ENCODE measurements at places on chromosomes 1 and 21. TPM values are rescaled to one million over a fixed set of nuclear protein-coding genes. Genes with fewer than 3 reads are reported as not detected.

RPTN gene
- total RNA-seq = not detected

AVPR1B gene
- not detected for total RNA-seq

RXRG gene
- not detected for total RNA-seq

DRAXIN gene
- 0.08 TPM for total RNA-seq

ZNF683 gene
- 0.27 TPM for total RNA-seq

TMEM82 gene
- total RNA-seq = not detected

GBP5 gene
- 187 TPM for total RNA-seq

PTGFRN gene
- total RNA-seq = 9.4 TPM

LMO4 gene
- 29.7 TPM for total RNA-seq

MPL gene
- not detected for total RNA-seq

MCOLN2 gene
- total RNA-seq = 20.0 TPM

CFAP45 gene
- 0.78 TPM for total RNA-seq

KLF17 gene
- total RNA-seq = not detected

DNA sequence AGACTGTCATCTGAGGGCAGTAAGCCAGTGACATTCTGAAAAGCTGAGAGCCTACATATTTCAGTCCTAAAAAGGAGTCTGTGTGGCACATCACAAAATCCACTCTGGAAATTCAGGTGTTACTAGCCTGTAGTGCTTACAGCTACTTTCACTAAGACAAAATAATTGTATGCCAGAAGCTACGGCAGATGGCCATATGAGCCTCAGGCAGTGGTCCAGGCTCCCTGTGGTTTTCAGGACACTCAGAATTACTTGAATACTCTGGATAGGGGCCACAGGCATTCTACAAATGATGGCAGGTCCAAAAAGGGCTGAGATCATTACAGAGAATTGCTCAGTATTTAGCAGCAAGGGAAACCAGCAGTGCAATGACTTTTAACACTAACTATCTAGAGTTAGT is 527.1 kb downstream of the MRPL39 start:
- H3K27me3 ChIP-seq = no peaks in the 10 kb centered on the region
- H3K27ac ChIP-seq = no peak overlapping the region
- no peak overlapping the region for H3K4me3 ChIP-seq
- no peak for DNase-seq

- H3K27ac ChIP-seq = no peak overlapping the region
- H3K4me1 ChIP-seq = peaks cover 12% of the 10 kb centered on the region
- no peak for DNase-seq
- H3K27me3 ChIP-seq = no peaks in the 10 kb centered on the region
Measured at GRCh38 chr1:36269408-36269838, 36.7 kb upstream of the SH3D21 start.

GRCh38 chr1:221439747-221440501 is 302.0 kb downstream of the DUSP10 start:
- DNase-seq = peak; percentile 50
- H3K27me3 ChIP-seq = peaks cover 23% of the 10 kb centered on the region
- H3K36me3 ChIP-seq = no peaks in the 10 kb centered on the region
- peak overlapping the region; percentile 34 for H3K4me3 ChIP-seq

DNA sequence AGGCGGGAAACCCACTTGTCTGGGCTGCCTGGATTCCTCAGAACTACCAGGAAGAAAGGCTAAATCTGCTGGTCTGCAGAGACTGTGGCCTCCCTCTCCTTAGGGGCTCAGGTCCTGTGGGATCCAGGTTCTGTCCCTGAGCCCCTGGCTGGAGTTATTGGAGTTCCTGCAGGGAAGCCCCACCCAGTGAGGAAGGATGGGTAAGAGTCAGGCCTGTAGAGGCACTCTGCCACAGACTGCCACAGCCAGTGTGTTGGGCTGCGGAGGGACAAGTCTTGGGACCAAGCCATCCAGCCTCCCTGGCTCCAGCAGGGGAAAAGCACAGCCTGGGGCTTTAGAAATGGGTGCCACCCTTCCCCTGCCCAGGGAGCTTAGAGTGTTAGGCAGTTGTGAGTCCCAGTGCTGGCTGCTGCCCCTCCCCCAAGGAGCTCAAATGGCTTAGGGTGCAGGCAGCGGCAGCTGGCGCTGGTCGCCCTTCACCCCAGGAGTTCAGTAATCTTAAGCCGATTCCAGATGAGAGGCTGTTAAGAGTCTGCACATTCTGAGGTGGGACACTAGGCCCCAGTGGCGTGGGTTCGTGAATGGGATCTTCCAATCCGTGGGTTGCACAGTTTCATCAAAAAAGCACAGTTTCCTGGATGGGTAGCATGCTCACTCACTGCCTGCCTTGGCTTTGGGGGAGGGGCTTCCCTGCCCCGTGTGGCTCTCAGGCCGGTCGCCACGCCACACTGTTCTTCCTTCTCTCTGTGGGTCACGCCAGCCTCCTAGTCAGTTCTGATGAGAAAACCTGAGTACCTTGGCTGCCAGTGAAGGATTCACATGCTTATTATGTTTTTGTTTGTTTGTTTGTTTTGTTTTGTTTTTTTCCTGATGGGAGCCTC is 57.6 kb upstream of the FMO3 start:
- no peak overlapping the region for H3K4me3 ChIP-seq
- DNase-seq = no peak
- H3K36me3 ChIP-seq = no peaks in the 10 kb centered on the region
- H3K4me1 ChIP-seq = no peaks in the 10 kb centered on the region

DNA sequence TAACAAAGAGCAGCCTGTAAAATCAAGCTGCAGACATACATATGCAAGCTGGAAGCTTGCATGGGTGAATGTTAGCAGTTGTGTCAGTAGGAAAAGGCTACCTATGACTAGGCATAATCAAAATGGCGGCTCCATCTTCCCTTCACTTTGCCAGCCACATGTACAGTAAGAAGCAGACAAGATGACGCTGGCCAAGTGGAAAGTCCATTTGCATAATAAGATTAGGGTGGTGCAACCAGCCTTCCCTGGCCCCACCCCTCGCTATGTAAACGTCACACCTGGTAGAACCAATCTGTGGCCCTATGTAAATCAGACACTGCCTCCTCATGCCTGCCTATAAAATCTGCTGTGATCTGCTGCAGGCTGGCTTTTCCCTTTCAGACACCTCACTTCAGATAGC is 171.9 kb upstream of the USP25 start:
- DNase-seq = no peak
- no peak overlapping the region for H3K27ac ChIP-seq
- H3K27me3 ChIP-seq = peaks cover 4% of the 10 kb centered on the region
- H3K4me3 ChIP-seq = no peak overlapping the region
- peaks cover 2% of the 10 kb centered on the region for H3K36me3 ChIP-seq
- peaks cover 18% of the 10 kb centered on the region for H3K4me1 ChIP-seq

DNA sequence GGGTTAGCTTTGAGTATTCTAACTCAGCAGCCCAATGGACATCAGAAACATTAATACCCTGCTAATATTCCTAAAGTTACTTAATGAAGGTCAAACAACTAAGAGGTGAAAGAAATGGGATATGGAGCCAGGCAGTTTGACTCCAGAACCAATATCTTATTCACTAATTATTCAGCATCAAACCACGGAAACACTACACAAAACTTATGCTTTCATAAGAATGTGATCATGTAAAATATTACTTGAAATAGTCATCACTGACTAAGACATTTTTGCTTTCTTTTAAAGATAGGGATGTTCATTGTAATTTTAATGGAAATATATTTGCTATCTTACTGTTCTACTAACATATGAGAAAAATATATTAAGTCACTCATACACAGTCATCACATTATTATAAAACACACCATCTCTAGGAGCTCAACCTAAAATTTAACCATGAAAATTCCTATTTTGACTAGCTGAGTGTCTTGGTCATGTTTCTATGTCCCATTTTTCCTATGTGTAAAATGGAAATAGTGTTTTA is 240.9 kb downstream of the KCTD3 start:
- no peak for DNase-seq

DNA sequence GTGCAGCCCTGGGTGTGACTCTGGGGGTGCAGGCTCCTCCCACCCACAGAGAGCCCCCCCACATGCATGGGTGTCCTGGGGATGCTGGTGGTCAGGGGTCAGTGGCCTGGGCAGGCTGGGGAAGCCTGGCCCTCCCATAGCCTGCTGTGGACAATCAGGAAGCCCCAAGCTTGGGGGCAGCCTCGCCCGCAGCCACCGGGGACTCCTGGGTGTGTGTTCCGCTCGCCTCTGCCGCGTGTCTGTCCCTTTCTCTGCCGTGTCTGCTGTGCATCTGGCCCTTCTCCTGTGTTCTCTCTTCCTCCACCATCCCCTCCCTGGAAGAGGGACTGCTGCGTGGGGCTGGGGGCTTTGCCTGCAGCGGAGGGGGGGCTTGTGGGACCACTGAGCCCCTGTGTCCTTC is 22.9 kb downstream of the AGRN start:
- no peak overlapping the region for H3K4me3 ChIP-seq
- H3K4me1 ChIP-seq = peaks cover 18% of the 10 kb centered on the region
- peaks cover 13% of the 10 kb centered on the region for H3K27me3 ChIP-seq
- no peak for DNase-seq
- peak overlapping the region; percentile 58 for H3K27ac ChIP-seq

- H3K27ac ChIP-seq = no peak overlapping the region
- H3K36me3 ChIP-seq = no peaks in the 10 kb centered on the region
- DNase-seq = no peak
- H3K4me1 ChIP-seq = no peaks in the 10 kb centered on the region
Measured at GRCh38 chr1:219713981-219714381, 101.1 kb upstream of the ZC3H11B start.

GRCh38 chr1:222233444-222234158 is 314.3 kb downstream of the HHIPL2 start:
- H3K4me1 ChIP-seq = no peaks in the 10 kb centered on the region
- H3K27ac ChIP-seq = no peak overlapping the region
- DNase-seq = no peak

GRCh38 chr1:181660621-181661020 is 177.3 kb downstream of the CACNA1E start:
- H3K4me1 ChIP-seq = no peaks in the 10 kb centered on the region
- no peak overlapping the region for H3K27ac ChIP-seq
- H3K4me3 ChIP-seq = no peak overlapping the region
- H3K27me3 ChIP-seq = peaks cover 20% of the 10 kb centered on the region
- no peak for DNase-seq

- peak overlapping the region; percentile 79 for H3K27ac ChIP-seq
- H3K27me3 ChIP-seq = no peaks in the 10 kb centered on the region
- DNase-seq = no peak
- H3K4me3 ChIP-seq = no peak overlapping the region
- H3K4me1 ChIP-seq = peaks cover 28% of the 10 kb centered on the region
Measured at GRCh38 chr1:205593967-205594366, 37.8 kb downstream of the ELK4 start.

DNA sequence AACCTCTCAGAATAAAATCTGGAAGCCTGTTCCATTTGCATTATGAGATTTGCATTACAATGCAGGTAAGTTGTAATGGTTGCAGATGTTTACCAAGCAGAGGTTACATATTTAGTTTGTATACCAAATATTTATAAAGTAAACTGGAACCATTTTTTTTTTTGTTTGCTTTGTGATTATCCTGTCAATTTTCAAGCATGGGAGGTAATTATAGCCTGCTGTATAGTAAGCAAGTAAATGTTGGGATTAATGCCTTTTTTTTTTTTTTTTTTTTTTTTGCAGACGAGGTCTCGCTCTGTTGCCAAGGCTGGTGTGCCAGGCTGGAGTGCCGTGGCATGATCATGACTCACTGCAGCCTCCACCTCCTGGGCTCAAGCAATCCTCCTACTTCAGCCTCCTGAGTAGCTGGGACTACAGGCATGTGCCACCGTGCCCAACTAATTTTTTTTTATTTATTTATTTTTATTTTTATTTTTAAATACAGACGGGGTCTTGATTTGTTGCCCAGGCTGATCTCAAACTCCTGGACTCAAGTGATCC is 21.0 kb downstream of the NFYC start:
- H3K36me3 ChIP-seq = peaks cover 27% of the 10 kb centered on the region
- H3K4me3 ChIP-seq = no peak overlapping the region
- H3K27me3 ChIP-seq = no peaks in the 10 kb centered on the region
- DNase-seq = no peak
- H3K4me1 ChIP-seq = peaks cover 57% of the 10 kb centered on the region
- H3K27ac ChIP-seq = no peak overlapping the region

DNA sequence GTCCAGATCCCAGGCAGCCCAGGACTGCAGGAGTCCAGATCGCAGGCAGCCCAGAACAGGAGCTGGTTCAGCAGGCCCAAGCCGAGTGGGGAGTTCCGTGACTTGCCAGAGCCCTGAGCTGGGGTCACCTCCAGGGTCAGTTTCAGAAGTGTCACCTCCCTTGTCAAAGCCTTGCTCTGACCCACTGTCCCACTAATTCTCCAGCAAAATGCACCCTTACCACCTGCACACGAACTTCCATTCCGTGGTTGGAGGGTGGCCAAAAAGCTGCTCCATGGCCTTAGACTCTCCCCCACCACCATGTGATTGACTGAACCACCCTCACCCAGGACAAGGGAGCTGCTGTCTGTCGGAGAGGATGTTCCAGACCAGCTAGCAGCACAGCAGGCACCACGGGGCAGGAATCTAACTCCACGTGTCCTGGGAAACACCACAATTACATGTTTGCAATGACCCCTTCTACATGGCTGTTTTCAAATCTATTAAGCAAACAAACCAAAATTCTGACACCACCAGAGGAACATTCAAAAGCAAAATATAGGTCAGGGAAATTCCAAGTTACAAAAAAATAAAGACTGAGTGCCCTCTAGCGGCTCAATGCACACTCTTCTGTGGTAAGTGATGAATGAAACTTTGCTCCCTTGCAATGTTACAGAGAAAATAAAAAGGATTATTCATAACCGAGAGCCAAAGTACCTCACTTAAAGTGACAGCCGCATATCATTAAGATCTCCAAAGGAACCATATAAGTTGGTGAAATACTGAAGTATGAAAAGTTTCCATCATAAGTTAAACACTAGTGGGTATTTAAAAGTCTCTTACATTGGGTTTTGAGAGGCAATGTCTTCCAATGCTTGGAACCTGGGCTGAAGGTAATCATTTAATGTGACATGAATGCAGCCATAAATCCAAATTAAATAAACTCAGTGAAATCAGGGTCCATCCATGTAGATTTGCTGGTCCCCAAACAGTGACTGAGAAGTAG is 76.3 kb downstream of the NPHP4 start:
- no peak overlapping the region for H3K4me3 ChIP-seq
- peaks cover 7% of the 10 kb centered on the region for H3K4me1 ChIP-seq
- H3K27me3 ChIP-seq = no peaks in the 10 kb centered on the region
- no peaks in the 10 kb centered on the region for H3K36me3 ChIP-seq
- no peak overlapping the region for H3K27ac ChIP-seq

DNA sequence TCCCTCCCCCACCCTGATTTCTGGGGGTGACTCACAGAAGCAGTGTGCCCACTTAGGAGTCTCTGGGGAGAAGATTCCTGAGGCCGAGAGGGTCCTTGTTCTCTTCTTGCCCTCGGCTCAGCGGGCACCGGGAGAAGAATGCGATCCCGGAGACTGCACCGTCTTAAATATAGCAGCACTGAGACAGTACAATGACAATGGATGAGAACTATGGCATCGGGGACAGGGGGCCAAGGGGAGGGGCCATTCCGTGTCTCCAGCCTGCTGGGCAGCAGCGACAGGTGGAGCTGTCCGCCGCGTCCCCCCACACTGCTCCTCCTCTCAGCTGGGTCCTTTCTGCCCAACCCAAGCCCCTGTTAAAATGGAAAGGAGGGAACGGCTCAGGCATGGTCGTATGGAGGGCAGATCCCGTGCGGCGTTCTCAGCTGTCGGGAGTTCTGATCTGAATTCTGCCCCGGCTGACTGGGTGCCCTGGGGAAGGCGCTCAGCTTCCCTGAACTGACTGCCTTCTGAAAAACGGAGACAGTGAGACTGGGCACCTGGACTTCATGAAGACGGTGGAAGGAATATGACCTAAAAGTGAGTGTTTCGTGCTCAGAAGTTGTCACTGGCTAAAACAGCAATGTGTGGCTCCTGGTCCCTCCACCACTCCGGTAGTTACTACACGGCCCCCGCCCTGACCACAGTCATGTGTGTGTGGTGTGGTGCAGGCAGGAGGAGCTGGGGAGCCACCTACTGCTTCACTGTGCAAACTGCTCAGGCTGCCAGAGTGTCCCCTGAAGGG is at the start of gene MYOM3:
Gene MYOM3 (minus strand): TSS at position 140 of the 784 bp plus-strand sequence. CDS start 3,499 bp downstream, outside the sequence.
- H3K4me3 ChIP-seq = no peak within 1 kb of the TSS
- H3K27me3 ChIP-seq = peaks cover 27% of the 10 kb centered on the region
- H3K4me1 ChIP-seq = peaks cover 6% of the 10 kb centered on the region
- peak; percentile 69 for DNase-seq
